ENCODE measurements at places on chromosomes 12 and 14. TPM values are rescaled to one million over a fixed set of nuclear protein-coding genes. Genes with fewer than 3 reads are reported as not detected.

Gene APAF1
- total RNA-seq = 17.7 TPM

Gene LTA4H
- total RNA-seq = 79.9 TPM

Gene KRT77
- total RNA-seq = not detected

Gene GPR132
- total RNA-seq = under 0.01 TPM

Gene TSHR
- total RNA-seq = not detected

Gene CHGA
- total RNA-seq = not detected

Gene EGLN3
- 0.64 TPM for total RNA-seq

Gene PTCSC3
- not detected for total RNA-seq

Gene POTEM
- total RNA-seq = not detected

Gene SDR9C7
- total RNA-seq = not detected

Gene HCAR2
- total RNA-seq = not detected

Gene ANO2
- total RNA-seq = 0.43 TPM

Gene GARIN6
- not detected for total RNA-seq

Gene CSRP2
- total RNA-seq = 64.3 TPM

Gene A2ML1
- not detected for total RNA-seq

Gene PELI2
- 5.2 TPM for total RNA-seq

Gene TC2N
- total RNA-seq = 1.3 TPM

Gene LRIG3
- 97.2 TPM for total RNA-seq

Gene NRXN3
- 7.3 TPM for total RNA-seq

Gene CLEC6A
- total RNA-seq = not detected

Gene LRP1-AS
- total RNA-seq = not detected

Gene KCNJ8
- total RNA-seq = 19.4 TPM

Gene GUCY2C
- total RNA-seq = not detected

Gene RASAL1
- total RNA-seq = not detected

Gene PPP4R3A
- total RNA-seq = 43.5 TPM

Gene NRIP2
- total RNA-seq = 0.86 TPM

Gene CIDEB
- total RNA-seq = 1.3 TPM

Gene OTOGL
- under 0.01 TPM for total RNA-seq

Gene SALL2
- total RNA-seq = 3.9 TPM

Gene SLC24A4
- total RNA-seq = not detected

Gene EML5
- 0.86 TPM for total RNA-seq

Gene NAV3
- total RNA-seq = 96.3 TPM

Gene KRT3
- not detected for total RNA-seq

Gene BAZ1A
- total RNA-seq = 49.2 TPM

Gene DENND5B
- total RNA-seq = 11.6 TPM

Gene PNMA1
- total RNA-seq = 29.6 TPM

Gene SP1
- total RNA-seq = 31.2 TPM

Gene TPH2
- not detected for total RNA-seq

Gene TCTN1
- 28.9 TPM for total RNA-seq

Gene CDCA3
- 18.4 TPM for total RNA-seq

Gene TAS2R19
- total RNA-seq = 7.8 TPM

Gene OR6C70
- not detected for total RNA-seq

Gene SLCO1B1
- total RNA-seq = not detected

Gene EP400
- 13.2 TPM for total RNA-seq

Gene INHBE
- total RNA-seq = 1.7 TPM

Gene MYO1A
- total RNA-seq = under 0.01 TPM

Gene SLC2A13
- 18.7 TPM for total RNA-seq

Gene TPPP2
- not detected for total RNA-seq

Gene IL22
- not detected for total RNA-seq

Gene CLEC7A
- under 0.01 TPM for total RNA-seq

Gene SERPINA4
- total RNA-seq = not detected
